Lower lobe of right lung (tissue), 2 donors: ENCODE measurements at places on chromosomes 2 and 18. TPM values are rescaled to one million over a fixed set of nuclear protein-coding genes. Genes with fewer than 3 reads are reported as not detected.

TXNDC2 gene
- 0.12 TPM for total RNA-seq

DNA sequence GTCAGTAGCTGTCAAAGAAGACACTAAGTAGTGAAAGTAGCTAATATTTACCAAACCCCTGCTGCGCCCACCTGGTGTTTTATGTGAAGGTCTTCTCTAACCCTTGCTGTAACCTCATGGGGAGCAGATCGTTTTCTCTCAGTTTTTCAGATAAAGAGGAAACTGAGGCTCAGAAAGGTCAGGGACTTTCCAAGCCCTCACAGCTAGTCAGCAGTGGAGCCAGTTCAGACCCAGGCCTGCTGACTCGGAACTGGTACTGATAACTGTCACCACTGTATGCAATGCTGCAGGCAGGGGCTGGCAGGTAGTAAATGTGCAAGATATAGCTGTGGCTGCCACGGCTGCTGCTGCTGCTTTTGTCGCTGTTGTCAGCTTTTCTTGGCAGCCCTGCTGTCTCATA is 69.1 kb downstream of the LRRFIP1 start:
- peaks cover 83% of the 10 kb centered on the region for H3K4me1 ChIP-seq
- H3K4me3 ChIP-seq = peak overlapping the region; percentile 23

MAIP1 gene
- 14.8 TPM for total RNA-seq

GRCh38 chr2:139123795-139124194 is 343.6 kb upstream of the NXPH2 start:
- no peak for DNase-seq
- H3K4me3 ChIP-seq = no peak overlapping the region
- no peak overlapping the region for H3K27ac ChIP-seq
- no peaks in the 10 kb centered on the region for H3K27me3 ChIP-seq
- H3K4me1 ChIP-seq = no peaks in the 10 kb centered on the region

GULP1 gene
- 27.6 TPM for total RNA-seq

- H3K27me3 ChIP-seq = peaks cover 34% of the 10 kb centered on the region
- DNase-seq = no peak
- no peak overlapping the region for H3K4me3 ChIP-seq
- no peak overlapping the region for H3K27ac ChIP-seq
Observed at GRCh38 chr2:242038928-242039341, 169.4 kb downstream of the RTP5 start.

DNA sequence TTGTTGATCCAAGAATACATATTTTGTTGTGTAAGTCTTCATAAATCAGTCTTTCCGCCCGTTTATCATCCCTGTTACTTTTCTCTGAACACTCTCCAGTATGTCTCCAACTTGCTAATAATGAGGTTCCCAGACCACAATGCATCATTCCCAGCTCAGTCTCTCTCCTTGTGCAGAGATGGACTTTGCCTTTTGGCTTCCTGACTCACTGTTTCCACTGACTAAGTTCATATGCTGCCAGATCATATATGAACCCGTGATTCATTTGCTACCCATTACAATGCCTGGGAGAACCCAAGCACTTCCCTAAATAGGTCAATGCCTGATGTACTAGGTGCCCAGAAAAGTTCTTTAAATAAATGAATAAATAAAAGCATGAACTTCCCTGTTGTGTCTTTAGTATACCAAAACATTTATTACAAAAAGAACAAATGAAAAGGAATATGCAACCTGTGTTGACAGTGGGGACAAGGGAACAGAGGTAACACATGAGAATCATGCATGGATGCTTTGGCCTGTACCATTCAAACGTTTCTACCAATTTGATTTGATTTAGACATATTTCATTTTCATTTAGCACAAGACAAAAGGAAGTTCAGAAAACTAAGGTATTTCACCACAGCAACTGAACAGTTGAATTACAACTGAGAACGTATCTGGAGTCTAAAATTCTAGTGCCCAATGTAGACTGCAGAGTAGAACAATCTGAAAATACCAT is 215.4 kb upstream of the HNRNPA3 start:
- H3K27ac ChIP-seq = no peak overlapping the region
- no peaks in the 10 kb centered on the region for H3K36me3 ChIP-seq
- DNase-seq = no peak
- H3K4me3 ChIP-seq = no peak overlapping the region
- no peaks in the 10 kb centered on the region for H3K4me1 ChIP-seq

- peaks cover 30% of the 10 kb centered on the region for H3K4me1 ChIP-seq
- H3K4me3 ChIP-seq = no peak overlapping the region
- no peaks in the 10 kb centered on the region for H3K36me3 ChIP-seq
Observed at GRCh38 chr18:46340716-46341115, 236.5 kb downstream of the HAUS1 start.

DNA sequence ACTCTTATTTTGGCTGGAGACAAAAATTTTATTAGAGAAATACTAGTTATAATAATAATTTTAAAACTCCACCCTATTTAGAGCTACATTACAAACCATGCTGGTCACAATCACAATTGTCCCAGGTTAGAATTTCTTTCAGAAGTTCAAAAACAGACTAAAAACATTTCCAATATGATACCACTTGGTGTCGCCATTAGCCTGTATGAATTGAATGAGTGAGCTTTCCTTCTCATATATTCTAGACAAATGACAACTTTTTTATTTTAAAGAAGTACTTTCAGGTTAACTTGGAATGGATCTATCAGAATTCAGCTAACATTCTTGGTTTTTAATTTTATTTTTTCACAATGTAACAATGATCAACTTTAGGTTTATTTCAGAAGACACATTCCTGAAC is 48.0 kb downstream of the SERPINB8 start:
- H3K27me3 ChIP-seq = no peaks in the 10 kb centered on the region
- H3K4me3 ChIP-seq = no peak overlapping the region
- no peaks in the 10 kb centered on the region for H3K36me3 ChIP-seq
- no peak for DNase-seq

DNA sequence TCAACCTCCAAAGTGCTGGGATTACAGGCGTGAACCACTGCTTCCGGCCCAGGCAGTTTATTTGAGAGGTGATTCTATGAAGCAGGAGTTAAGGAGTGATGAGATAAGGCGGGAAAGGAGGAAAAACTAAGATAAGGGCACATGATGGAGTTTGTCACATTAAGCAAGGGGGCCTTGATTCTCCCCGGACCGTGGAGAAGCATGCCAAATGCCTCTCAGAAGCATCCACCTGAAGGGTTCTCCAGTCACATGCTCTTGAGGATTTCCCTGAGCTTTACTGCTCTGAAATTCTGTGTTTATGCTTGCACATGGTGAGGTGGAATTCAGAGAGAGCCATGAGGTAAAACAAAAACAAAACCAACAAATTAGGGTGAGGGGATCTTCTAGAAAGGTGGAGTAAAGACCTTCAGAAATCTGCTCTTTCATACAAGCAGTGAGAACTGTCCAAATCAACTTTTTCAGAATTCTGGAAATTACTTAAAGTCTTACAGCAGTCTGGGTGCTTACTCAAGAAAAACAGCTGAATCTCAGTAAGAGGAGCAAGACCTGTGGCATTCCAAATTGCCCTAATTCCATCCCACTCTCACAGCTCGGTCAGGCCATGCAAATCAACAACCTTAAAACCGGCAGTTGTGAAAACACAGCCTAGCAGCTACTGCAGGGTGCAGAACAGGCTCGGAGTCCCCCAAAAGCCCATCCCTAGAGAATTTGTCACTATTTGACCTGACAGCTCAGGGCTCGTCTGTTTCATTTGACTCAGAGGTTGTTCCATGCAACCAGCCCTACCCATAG is 69.1 kb upstream of the CTLA4 start:
- no peak for DNase-seq
- H3K36me3 ChIP-seq = no peaks in the 10 kb centered on the region
- no peaks in the 10 kb centered on the region for H3K27me3 ChIP-seq
- H3K4me3 ChIP-seq = no peak overlapping the region
- no peak overlapping the region for H3K27ac ChIP-seq

DNA sequence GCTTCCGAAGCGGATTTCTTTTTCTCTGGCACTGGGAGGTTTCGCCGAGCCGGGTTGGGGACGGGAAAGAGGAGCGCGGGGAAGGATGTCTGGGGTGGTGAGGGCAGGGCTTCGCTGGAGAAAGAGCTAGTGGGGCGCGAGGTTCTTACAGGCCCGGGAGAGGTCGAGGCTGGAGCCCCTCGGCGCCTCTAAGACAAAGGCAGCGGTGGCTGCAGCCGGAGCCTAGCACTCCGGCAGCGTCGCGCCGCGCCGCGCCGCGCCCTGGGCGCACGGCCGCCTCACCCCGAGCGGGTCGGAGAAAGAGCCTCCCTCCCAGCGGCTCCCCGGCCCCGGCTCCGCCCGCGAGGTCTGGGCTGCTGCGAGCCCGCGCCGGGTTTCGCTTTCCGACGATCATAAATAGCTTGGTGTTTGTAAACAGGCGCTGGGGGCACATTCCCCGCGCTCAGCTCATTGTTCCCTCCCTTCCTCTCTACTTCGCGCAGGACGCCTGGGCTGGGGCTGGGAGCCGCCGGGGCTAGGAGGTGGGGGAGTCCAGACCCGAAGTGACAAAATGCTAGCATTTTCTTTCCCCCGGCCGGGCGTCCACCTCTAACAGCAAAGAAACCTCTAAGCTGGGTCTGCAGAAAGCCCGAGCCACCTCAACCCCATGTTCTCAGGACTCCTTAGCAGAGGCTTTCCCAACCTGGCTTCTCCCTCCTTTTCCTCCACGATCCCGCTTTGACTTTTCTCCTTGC is 813 bp upstream of the MEIS1 start:
- peaks cover 49% of the 10 kb centered on the region for H3K27me3 ChIP-seq
- H3K36me3 ChIP-seq = peaks cover 6% of the 10 kb centered on the region

TMEM198 gene
- 1.4 TPM for total RNA-seq

TNS1 gene
- 505 TPM for total RNA-seq

- DNase-seq = no peak
- peaks cover 15% of the 10 kb centered on the region for H3K27me3 ChIP-seq
- no peak overlapping the region for H3K27ac ChIP-seq
Observed at GRCh38 chr18:78994531-78994930, 14.9 kb downstream of the SALL3 start.

RUFY4 gene
- not detected for total RNA-seq

DNA sequence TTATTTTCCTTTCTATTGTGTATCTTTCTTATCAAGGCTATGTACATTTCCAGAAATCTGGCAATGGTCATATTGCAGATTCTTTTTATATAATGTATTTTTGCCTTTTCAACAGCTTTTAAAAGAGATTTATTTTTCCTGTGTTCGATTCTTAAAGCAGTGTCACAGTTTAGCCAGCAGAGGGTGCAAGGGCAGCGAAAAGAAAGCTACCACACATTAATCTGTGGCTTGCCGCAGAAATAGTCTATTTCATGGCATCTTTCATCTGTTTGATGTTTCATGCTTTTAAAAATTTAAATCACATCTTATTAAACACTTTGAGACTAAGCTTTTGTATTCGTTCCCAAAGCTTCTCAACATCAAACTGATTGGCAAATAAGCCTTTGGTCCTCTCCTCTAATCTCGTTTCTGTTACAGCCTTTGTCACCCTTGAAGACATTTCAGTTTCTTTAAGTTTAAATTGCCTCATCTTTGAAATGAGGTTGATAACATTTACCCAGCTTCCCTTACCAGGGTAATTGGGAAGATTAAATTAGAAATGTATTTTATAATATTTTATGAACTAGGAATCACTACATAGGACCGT is 73.3 kb downstream of the PIK3C3 start:
- H3K27ac ChIP-seq = no peak overlapping the region
- no peaks in the 10 kb centered on the region for H3K27me3 ChIP-seq
- DNase-seq = no peak
- H3K4me1 ChIP-seq = no peaks in the 10 kb centered on the region
- no peak overlapping the region for H3K4me3 ChIP-seq

DNA sequence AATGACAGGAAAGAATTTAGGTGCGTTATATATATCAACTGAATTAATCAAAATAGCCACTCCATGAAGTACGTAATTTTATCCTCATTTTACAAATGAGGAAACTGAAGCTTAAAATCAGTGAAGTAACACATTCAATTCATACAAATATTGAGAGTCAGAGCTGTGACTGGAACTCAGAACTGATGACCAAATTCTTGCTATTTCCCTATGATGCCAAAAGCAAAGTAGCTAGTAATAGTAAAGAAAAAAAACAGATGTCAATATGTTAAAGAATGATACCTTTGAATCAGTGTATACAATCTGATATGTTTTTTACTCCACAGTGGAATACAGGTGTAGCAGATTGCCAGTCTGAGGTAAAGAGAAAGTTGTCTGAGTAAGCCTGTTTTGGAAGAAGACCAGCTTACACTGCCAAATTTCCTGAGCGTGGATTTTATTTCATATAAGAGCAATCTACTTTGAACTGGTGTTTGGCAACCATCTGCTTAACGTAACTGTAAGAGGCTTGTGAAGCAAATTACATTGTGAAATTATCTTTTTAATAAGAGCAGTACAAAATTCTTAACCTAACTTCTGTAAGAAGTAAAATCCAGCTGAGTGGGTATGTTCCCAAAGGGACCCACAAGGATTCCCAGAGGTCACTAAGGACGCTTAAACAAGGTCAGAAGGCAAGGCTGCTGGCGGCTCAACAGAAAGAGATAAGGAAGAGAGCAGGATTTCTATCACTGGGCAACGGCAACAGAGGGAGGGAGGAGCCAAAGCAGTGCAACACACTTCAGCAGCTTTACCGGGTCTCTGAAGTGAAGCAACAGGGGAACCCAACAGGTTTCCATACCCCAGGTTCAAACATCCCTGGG is 85.6 kb downstream of the IKZF2 start:
- DNase-seq = peak; percentile 39
- H3K4me1 ChIP-seq = no peaks in the 10 kb centered on the region
- H3K27me3 ChIP-seq = no peaks in the 10 kb centered on the region
- peak overlapping the region; percentile 25 for H3K4me3 ChIP-seq
- peak overlapping the region; percentile 22 for H3K27ac ChIP-seq

GRCh38 chr2:98552499-98553179 is 55.7 kb downstream of the COA5 start:
- no peaks in the 10 kb centered on the region for H3K27me3 ChIP-seq
- no peak for DNase-seq
- H3K27ac ChIP-seq = no peak overlapping the region
- H3K4me3 ChIP-seq = no peak overlapping the region
- no peaks in the 10 kb centered on the region for H3K4me1 ChIP-seq

GRCh38 chr2:181959508-181959907 is 26.1 kb upstream of the PPP1R1C start:
- no peak overlapping the region for H3K4me3 ChIP-seq
- no peaks in the 10 kb centered on the region for H3K27me3 ChIP-seq
- H3K36me3 ChIP-seq = no peaks in the 10 kb centered on the region

DNA sequence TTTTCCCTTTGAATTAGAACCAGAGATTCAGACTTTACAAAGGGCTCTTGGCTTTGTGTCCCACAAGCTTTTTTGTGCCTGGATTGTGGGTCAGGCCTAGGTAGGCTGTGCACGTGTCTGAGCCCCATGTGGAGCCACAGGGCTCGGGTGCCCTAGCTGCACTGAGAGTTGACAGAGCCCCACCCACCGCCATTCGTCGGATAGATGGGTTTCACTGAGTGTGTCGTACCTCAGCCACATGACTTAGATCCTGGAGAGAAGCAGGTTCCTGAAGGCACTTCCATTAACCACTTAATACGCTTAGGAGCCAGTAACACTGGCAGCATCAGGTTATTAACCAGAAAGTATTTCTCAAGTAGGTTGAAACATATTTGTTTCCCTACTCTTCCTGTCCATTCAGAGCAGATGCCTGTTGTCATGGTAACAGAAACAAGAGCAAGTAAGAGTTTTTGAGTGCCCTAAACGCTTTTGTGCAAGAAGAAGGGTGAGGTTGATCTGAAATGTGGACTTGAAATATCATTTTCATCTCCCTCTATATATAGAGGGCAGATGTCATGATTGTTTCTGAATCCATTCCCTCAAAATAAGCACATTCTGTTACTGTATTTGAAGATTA is 30.0 kb downstream of the ADCYAP1 start:
- DNase-seq = no peak
- H3K4me1 ChIP-seq = no peaks in the 10 kb centered on the region
- H3K4me3 ChIP-seq = no peak overlapping the region
- no peak overlapping the region for H3K27ac ChIP-seq
- H3K27me3 ChIP-seq = no peaks in the 10 kb centered on the region

GRCh38 chr18:37266290-37266689 is 299.3 kb downstream of the CELF4 start:
- no peak overlapping the region for H3K27ac ChIP-seq
- no peaks in the 10 kb centered on the region for H3K36me3 ChIP-seq
- no peaks in the 10 kb centered on the region for H3K27me3 ChIP-seq
- no peak overlapping the region for H3K4me3 ChIP-seq
- DNase-seq = no peak
